ENCODE measurements at places on chromosomes 12 and 14. TPM values are rescaled to one million over a fixed set of nuclear protein-coding genes. Genes with fewer than 3 reads are reported as not detected.

The IL22 gene
- not detected for total RNA-seq

The CLEC14A gene
- 2.6 TPM for total RNA-seq

The OASL gene
- total RNA-seq, result 0.34 TPM

The KLRF1 gene
- not detected for total RNA-seq

The OLR1 gene
- 5.1 TPM for total RNA-seq

The GPRC5D gene
- not detected for total RNA-seq

The ZNF891 gene
- total RNA-seq, result 0.23 TPM

The RTN1 gene
- total RNA-seq, result 0.35 TPM

The PAPLN gene
- 25.0 TPM for total RNA-seq

The SSPN gene
- 15.3 TPM for total RNA-seq
